H4 (cell line): ENCODE measurements at places on chromosomes 1 and 21.

DNA sequence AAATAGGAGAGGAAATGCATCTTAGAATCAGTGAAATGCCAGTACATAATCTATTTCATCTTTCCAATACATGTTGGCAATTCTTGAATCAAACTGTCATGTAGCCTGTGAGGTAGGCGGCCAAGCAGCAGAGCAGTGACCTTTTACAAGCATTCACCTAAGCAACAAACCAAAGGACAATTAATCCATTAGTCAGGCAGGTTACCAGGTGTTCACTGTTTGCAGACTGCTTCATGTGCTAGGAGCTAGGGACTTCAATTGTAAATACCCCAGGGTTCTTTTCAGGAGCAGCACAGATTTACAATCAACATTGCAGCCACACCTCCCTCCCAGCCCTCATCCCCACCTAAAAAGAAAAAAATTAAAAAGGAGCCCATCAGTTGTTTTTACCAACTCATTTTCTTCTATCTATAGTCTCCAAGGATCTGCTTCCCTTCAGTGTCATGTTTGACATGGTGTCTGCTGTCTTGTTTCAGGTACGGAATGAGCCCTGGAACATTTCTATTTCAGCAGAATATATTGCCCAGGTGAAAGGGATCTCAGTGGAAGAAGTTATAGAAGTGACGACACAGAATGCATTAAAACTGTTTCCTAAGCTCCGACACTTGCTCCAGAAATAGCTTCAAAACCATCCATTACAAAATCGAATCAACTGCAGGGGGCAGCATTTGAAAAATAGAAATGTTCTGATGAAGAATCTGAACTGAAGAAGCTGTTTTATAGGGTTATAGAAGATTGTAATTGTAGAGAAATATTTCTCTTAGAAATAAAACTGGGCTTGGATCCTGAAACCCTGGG is 23.0 kb downstream of the TATDN3 start:
- no peak for DNase-seq

- DNase-seq = no peak
Observed at GRCh38 chr1:213979751-213980586, 7.8 kb upstream of the PROX1 start.

GRCh38 chr21:15130751-15131150 is 66.0 kb upstream of the NRIP1 start:
- no peak for DNase-seq

DNA sequence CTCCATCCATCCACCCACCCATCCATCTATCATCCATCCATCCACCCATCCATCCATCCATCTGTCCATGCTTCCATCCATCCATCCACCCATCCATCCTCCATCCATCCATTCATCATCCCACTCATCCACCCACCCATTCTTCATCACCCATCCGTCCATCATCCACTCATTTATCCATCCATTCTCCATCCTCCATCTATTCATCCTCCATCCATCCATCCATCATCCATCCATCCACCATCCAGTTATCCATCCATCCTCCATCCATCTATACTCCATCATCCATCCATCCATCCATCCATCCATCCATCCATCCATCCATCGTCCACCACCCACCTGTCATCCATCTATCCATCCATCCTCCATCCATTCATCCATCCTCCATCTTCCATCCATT is 32.1 kb upstream of the ACTRT2 start:
- DNase-seq = no peak

DNA sequence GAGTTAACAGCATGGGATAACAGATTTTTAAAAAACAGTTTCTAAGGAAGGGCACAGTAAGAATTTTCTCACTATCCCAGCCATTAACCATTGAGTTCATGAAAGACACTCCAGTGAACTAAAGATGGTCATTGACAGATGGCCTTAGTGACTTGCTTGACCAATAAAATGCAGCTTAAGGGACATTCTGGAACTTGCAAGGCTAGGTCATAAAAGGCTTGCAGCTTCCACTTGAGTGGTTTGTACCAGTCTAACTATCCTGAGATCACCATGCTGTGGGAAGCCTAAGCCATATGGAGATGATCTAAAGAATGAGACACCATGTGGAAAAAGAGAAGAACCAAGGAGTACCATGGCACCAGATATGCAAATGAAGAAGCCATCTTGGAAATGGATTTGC is 37.9 kb upstream of the MUTYH start:
- no peak for DNase-seq

- DNase-seq = no peak
Observed at GRCh38 chr1:12574757-12575139, 43.3 kb downstream of the DHRS3 start.

DNA sequence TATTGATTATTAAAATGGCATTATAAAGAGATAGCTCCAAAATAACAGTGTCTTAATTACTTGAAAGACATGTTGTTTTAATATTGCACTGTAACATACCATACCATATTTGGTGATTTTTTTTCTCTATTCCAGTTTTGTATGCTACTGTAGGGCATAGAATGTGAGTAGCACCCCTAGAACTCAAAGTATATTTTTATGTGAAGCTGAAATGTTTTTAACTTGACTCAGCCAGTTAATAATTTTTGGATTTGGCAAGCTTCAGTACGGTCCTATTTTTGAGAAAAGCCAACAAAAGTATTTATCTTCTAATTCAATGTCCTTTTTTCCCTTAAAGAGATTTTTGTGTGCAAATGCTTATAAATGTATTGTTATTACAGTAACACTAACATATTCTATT is 593.8 kb downstream of the USP25 start:
- DNase-seq = no peak

DNA sequence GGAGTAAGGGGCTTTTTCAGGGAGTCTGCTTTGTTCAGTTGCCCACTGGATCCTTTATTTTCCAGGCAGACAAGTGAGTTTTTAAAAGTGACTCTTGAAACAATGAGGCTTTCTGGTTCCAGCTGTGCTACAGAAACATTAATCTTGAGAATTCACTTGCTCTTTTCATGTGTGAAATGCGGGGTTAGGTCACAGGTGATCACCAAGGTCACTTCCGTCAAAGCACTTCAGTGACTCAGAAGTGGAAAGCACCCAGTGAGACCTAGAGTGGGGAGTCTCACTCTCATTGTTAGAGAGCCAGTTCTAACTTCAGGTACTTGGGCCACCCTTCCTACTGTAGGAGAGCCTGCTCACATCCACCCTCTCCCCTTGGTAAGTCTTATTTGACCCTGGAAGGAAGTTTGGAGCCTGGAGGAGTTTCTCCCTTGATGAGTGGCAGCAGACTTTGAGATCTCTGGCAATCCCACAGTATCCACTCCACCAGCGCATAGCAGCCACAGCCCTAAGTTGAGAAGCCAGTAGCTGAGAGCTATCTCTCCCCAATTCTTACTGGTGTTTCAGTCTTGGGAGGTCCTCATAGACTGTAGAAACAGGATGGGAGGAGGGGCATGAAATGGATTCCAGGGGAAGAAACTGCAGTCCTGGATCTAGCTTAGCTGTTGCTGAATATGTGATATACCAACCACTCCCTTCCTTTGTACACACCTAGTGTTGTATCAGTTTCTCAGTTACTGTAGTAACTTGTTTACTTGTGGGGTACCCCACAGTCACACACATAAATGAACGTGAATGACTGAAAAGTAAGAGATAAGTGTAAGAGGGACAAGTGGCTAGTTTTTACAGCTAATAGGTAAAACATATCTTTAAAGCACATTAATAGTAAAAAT is 3.1 kb downstream of the TACSTD2 start:
- no peak for DNase-seq

GRCh38 chr1:77533660-77534305 is 148.7 kb downstream of the ZZZ3 start:
- DNase-seq = peak; percentile 48

- no peak for DNase-seq
Observed at GRCh38 chr1:197441999-197442414, 174.0 kb downstream of the CRB1 start.

DNA sequence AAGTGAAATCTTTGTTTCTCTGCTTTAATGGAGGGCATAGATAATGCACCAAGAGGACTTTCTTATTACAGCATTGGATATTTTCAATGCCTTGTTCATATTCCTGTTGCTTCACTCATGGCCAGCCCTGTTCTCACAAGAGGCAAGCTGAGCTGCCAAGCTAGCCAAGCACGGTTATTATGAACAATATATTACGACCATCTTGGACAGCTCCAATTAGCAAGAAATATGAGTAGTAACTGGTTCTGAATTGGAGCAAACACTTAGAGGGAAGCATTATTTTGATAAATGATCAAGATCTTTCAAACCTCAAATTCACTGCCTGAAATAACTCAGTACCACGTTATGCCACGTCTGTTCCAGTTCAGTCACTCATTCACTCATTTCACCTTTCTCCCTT is 159.8 kb downstream of the SETD4 start:
- DNase-seq = no peak

- peak; percentile 66 for DNase-seq
Observed at GRCh38 chr1:14970115-14970798, 183.3 kb upstream of the TMEM51 start.

GRCh38 chr1:170203693-170204092 is 57.9 kb downstream of the NTMT2 start:
- DNase-seq = no peak

GRCh38 chr21:31310750-31311149 is 33.3 kb downstream of the TIAM1 start:
- DNase-seq = no peak

DNA sequence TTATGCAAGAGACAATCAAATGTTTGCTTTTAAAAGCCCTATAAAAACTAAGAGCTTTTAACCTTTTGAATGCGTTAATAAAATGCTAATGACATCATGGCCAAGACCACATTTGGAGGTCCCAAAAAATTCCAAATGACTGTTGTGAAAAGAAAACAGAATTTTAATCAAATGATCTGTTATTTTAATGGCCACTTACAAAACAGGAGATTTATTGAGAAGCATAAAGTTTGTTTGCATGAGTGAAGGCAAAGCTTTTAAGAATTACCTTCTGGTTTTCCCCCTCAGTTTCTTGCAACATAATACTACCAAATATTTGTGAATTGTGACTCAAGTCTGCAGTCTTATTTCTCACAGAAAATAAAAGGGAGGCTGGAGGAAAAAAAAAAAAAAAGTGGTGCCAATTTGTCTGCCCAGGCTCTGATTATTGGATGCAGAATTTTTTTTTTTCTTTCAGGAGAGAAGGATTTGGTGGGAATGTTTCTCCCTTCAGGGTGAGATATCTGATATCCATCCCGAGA is 60.7 kb downstream of the GORAB start:
- peak; percentile 20 for DNase-seq

DNA sequence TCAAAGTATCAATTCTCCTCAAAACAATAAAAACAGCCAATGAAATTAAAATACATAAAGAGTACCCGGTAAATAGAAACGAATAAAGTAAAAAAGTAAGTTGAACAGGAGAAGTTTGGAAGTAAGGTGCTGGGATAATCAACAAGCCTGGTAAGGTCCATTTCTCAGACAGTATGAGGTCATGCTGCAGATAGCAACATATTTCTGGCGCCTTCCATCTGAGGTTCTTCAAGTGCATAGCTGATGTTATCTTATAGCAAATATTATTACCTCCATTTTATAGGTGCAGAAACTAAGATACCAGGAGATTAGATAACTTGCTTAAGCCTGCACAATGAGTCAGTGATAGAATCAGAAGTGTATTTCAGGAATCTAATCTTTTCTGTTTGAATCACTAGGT is 23.7 kb upstream of the CEP350 start:
- DNase-seq = no peak
